Activated T-cell treated with anti-CD3 and anti-CD28 coated beads, Interleukin-2, amount 50 U/mL, for 1 hour (primary cell): ENCODE measurements at places on chromosomes 2 and 18.

DNA sequence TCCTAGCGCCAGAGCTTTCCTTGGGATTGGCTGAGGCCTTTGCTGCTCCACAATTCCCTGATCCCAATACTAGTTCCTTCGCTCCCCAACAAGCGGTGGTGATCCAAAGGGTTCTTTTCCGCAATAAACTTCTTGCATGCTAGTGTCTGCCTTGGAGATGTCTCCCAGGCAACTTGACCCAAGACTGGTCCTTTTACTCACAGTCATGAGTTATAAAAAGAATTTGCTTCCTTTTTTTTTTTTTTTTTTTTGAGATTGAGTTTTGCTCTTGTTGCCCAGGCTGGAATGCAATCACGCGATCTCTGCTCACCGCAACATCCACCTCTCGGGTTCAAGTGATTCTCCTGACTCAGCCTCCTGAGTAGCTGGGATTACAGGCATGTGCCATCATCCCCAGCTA is 89.8 kb upstream of the SP3 start:
- DNase-seq: no peak

GRCh38 chr2:68861330-68861729 is 9.9 kb downstream of the BMP10 start:
- no peak for DNase-seq

GRCh38 chr18:55236150-55236931 is 277.1 kb upstream of the CCDC68 start:
- no peak for DNase-seq

DNA sequence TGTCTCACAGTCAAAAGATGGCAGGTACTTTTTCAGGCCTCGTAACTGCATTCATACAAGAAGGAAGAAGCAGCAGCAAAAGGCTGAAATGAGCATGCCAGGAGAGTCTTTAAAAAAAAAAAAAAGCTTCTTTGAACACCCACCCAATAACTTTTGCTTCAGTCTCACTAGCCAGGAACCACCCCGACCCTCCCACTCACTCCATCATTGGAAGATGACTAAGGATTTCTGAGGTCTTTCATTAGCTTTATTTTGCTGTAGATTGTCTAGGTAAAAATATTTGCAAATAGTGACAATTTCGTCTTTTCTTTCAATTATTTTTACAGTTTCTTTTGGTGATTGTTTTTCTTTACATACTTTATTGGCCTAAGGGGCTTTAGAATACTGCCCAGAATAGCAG is 37.9 kb downstream of the RBBP8 start:
- DNase-seq: no peak

GRCh38 chr2:233267516-233268245 is 16.2 kb downstream of the ATG16L1 start:
- peak; percentile 78 for DNase-seq

DNA sequence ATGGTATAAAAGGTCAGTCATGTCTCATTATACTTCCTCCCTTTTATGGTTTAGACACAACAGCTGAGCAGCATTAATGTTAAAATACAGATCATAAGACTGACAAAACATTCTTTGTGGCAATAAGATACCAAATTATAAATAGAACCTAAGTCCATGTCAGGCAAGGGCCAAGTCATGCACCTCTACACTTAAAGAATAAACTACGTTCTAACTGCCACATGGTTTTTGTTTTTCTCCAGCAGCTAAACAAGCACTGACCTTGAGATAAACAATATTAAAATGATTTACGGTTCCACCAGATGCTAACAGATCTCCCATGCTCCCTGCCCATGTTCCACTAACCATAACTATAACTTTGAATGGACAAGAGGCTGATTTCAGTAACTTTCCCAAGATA is 368.6 kb upstream of the TFPI start:
- DNase-seq: no peak

GRCh38 chr2:203143391-203143790 is 95.4 kb upstream of the CYP20A1 start:
- no peak for DNase-seq

DNA sequence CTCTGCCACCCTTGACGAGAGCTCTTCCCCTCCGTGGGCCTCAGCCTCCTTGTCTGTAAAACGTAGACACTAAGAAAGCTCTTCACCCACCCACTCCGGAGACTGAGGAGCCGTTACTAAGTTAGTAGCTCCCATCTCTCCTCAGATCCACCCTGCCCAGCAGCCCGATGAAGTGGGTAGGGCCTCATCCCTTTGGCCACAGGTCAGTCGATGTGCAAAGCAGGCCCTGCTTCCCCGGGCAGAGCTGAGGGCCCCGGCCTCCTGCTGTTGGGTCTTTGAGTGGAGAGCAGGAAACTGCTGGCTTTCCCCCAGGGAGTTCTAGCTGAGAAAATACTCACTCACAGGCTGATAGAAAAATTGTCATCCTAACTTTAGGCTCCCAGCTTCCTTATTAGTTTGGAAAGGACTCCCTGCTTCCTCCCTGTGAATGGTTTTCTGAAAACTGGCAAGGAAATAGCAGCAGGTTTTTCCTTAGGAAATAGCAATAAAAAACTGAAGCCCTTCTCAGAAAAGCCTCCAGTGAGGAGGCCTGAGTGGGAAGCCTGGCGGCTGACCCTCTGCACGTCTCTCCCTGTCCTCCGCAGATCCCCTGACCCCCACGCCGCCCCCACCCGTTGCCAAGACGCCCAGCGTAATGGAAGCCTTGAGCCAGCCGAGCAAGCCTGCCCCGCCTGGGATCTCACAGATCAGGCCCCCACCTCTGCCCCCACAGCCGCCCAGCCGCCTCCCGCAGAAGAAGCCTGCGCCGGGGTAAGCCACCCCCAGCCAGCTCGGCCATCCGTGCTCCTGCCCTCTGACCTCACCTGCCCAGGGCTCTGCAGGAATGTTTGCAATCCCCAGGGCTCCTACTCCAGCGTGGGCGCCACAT is 30.2 kb downstream of the ITGB1BP1 start:
- no peak for DNase-seq

GRCh38 chr2:36461039-36461681 is 105.6 kb downstream of the CRIM1 start:
- DNase-seq: no peak

GRCh38 chr2:239880396-239880795 is 144.7 kb downstream of the NDUFA10 start:
- no peak for DNase-seq

GRCh38 chr2:206245265-206245672 is 29.2 kb upstream of the ZDBF2 start:
- DNase-seq: no peak

DNA sequence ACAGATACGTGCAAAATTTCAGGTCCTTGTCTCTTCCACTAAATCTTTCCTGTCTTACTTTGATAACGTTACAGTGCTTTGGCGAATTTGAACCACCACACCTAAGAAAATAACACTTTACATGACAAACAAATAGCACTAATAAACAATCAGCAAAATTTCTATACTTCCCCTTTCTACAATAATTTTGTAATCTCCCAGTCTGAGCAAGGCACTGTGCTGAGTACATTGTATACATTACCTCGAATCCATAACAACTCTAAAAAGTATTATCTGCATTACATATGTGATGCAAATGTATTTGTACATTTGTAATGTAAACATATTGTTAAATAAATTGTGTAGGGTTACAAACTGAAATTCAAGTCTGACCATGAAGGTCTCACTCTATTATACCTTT is 49.9 kb downstream of the RTN4 start:
- DNase-seq: no peak

- no peak for DNase-seq
Measured at GRCh38 chr2:48278590-48278989, 251.4 kb upstream of the STON1 start.

GRCh38 chr18:3593904-3594759 is 144.2 kb downstream of the TGIF1 start:
- DNase-seq: peak; percentile 84

DNA sequence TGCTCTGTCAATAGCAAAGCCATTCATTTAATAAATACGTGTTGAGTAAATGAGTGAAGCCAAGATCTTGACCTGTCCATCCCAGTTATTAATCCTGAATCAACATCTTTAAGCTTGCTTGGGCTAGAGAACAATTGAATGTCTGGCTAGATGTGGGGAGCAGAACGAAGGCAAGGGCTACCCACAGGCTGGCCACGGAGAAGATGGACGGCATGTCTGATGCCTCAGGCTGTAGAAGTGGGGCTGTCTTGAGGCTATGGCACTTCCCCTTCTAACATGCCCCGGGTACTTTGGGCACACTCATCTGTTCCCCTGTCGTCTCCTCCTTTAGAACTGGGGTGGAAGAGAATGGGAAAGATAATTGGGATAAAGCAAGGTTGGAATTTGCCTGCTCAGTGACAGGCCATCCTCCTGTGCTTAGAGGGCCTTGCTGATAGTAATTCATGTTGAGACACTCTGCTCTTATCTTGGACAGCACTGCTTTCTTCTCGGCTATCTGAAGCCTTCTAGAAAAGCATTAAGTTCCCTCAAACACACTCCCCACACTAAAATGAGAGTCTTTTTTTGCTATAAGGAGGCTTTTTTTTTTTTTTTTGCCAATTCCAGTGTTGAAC is 225.7 kb downstream of the MREG start:
- no peak for DNase-seq

- DNase-seq: no peak
Measured at GRCh38 chr2:206876216-206876860, 63.0 kb upstream of the CPO start.

- no peak for DNase-seq
Measured at GRCh38 chr2:96866986-96867755, 2.7 kb downstream of the SEMA4C start.

- no peak for DNase-seq
Measured at GRCh38 chr2:169895294-169895985, 68.2 kb downstream of the UBR3 start.

- no peak for DNase-seq
Measured at GRCh38 chr2:3265981-3266924, 111.4 kb downstream of the EIPR1 start.

DNA sequence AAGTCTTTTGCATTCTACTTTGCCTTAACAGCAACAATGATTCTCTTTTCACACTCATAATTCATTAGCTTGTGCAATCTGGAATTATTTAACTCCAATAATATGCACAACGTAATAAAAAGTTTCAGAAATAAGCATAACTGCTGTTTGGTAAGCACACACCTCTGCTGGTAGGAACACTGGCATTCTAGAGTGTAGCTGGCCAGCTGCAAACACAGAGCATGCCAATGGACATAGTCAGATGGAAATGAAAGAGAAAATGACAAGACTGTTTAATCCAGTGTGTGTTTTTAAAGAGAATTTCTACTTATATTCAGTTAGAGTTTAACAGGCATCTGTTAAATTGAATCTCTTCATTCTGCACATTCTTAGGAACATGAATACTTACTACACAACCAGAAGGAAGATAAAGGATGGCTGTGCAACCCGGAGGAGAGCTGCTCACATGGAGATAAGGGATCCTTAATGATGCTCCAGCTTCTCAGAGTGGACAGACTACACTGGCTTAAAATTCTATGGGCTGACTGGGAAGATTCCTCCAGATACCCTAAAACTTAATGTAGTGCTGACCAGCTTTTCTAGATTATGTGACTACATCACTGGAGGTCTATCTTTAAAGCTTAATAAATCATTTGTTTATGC is 94.6 kb upstream of the CHAC2 start:
- DNase-seq: no peak

DNA sequence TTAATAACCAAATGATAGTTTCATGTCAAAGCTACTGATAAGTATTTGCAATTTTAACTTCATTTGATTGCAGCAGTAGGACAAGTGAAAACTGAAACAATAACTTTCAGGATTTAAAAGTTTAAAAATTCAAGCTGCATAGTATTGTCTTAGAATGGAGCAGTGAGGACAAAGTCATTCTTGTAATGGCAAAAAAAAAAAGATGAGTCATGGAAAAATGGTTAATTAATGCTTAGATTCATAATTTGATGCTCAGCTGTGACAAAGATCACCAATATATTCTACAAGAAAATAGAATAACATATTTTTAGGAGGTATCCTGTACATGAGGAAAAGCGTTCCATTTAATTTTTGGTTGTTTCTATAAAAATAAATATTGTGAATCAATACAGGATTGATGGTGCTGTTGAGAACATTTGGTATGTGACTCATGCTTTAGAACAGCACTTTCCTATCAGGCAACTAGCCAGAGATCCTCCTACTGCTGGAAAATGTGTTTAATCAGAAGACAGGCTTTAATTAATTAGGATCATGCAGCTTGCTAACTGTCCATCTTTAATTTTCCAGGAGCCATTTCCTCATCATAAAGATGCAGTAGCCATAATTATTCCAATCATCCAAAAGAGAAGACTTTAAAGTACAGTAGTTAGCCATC is 239.0 kb upstream of the MMADHC start:
- DNase-seq: no peak

GRCh38 chr2:99936065-99936464 is 206.3 kb downstream of the AFF3 start:
- no peak for DNase-seq

- DNase-seq: no peak
Measured at GRCh38 chr18:37535968-37536367, 29.6 kb downstream of the CELF4 start.

DNA sequence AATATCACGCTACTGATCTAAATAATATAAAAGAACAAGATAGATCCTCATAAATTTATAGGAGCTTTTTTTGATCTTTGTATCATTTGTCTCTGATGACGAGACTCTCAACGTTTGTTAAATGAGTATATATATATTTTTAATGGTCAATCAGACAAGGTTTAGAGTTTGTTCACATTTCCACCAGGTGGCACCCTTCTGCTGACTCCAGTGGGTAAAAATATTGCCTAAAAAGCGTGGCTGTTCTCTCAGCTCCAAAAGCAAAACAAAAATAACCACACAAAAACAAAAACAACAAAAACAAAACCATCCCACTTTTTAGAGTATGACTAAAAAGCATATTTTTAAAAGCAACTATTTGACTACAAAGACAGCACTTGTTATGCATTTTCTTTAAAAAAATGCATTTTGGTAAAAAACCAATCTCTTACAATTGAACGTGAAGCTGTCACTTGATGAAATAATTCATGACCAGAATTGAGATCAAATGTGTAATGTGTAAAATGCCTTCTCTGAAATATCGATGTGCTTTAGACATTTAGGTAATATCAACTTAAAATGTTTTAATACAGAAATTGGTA is 723.2 kb downstream of the DPP10 start:
- no peak for DNase-seq

DNA sequence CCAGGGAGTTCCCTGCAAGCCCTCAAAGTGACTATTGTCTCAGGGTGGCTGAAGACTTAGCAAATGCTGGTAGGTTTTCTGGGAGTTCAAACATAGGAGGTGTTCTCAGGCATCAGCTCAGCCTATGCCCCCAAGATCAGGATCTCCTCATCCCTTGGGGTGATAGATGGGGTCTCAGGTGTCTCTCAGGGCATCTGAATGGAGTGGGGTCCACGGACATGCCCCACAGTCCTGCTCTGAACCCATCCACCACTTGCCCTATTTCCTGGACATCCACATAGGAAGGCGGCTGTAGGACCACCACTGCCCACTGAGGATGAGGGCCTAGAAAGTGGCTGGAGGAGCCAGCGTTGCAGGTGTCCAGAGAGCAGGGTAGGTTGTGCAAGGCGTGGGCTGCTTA is 287.0 kb upstream of the CXCR4 start:
- no peak for DNase-seq

GRCh38 chr18:6920099-6920955 is 190.8 kb downstream of the ARHGAP28 start:
- no peak for DNase-seq

- no peak for DNase-seq
Measured at GRCh38 chr18:765764-766549, 46.1 kb downstream of the YES1 start.

- DNase-seq: no peak
Measured at GRCh38 chr2:83370419-83370762, 1088.7 kb downstream of the SUCLG1 start.

- DNase-seq: peak; percentile 55
Measured at GRCh38 chr2:85888020-85888683, 638 bp downstream of the ST3GAL5 start.

GRCh38 chr2:219944866-219945265 is 317.4 kb downstream of the SLC4A3 start:
- no peak for DNase-seq

- no peak for DNase-seq
Measured at GRCh38 chr2:167198576-167198975, 310.3 kb downstream of the XIRP2 start.
